Activated CD4-positive, alpha-beta memory T cell treated with anti-CD3 and anti-CD28 coated beads, Interleukin-2, amount 10 ng/mL, durations not matched to agents 7 days and 5 days (primary cell): ENCODE measurements at places on chromosomes 7 and 10.

DNA sequence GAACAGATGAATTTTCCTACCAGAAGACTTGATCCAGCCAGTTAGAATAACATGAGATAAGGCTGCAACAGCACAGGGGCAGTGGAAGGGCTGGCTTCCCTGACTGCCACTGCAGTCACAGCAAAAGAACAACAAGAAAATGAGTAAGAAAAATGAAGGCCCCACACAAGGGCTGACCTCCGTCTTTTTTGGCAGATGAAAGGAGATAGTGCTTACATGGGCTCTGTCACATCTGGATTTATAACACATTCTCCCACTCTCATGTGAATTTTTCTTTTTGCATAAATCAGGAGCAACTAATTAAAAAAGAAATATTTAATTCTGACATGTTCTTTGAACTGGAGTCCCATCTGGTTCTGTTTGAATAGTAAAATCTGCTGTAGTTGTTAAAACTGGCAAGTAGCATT, 99.6 kb downstream of the NRP1 start:
- no peak for DNase-seq

GRCh38 chr7:111987115-111987826, 218.9 kb downstream of the DOCK4 start:
- no peak for DNase-seq

GRCh38 chr7:6628045-6628444, 9.1 kb upstream of the ZNF316 start:
- DNase-seq = no peak

DNA sequence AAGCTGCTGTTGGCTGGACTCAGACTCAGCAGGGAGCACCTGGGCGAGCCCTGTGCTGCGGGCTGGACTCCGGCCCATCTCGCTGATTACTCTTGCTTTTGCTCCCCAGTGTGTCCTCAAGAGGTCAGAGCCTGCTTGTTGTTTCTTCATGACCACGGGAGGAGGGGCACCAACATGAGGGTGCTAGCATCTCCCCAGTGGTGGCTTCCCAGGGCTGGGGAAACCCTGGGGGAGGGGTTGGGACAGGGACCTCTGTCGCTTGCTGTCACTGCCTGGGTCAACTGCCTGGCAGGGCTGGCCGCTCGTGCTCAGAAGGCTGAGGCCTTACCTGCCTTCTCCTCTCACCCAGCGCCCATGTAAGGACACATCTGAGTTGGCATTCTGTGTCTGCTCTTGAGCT, 152.3 kb upstream of the SHH start:
- no peak for DNase-seq

GRCh38 chr10:128124813-128125403, 1.3 kb downstream of the MKI67 start:
- no peak for DNase-seq

GRCh38 chr10:112953174-112954159, 3.4 kb downstream of the TCF7L2 start:
- no peak for DNase-seq
